ENCODE measurements at places on chromosomes 11 and 22.

- DNase-seq: no peak
Measured at GRCh38 chr11:1499261-1499890, 12.8 kb upstream of the MOB2 start.

GRCh38 chr11:77340501-77340900 lies 39.0 kb upstream of the GDPD4 start:
- no peak for DNase-seq

- DNase-seq: no peak
Measured at GRCh38 chr22:23673826-23674690, 16.8 kb upstream of the RGL4 start.

DNA sequence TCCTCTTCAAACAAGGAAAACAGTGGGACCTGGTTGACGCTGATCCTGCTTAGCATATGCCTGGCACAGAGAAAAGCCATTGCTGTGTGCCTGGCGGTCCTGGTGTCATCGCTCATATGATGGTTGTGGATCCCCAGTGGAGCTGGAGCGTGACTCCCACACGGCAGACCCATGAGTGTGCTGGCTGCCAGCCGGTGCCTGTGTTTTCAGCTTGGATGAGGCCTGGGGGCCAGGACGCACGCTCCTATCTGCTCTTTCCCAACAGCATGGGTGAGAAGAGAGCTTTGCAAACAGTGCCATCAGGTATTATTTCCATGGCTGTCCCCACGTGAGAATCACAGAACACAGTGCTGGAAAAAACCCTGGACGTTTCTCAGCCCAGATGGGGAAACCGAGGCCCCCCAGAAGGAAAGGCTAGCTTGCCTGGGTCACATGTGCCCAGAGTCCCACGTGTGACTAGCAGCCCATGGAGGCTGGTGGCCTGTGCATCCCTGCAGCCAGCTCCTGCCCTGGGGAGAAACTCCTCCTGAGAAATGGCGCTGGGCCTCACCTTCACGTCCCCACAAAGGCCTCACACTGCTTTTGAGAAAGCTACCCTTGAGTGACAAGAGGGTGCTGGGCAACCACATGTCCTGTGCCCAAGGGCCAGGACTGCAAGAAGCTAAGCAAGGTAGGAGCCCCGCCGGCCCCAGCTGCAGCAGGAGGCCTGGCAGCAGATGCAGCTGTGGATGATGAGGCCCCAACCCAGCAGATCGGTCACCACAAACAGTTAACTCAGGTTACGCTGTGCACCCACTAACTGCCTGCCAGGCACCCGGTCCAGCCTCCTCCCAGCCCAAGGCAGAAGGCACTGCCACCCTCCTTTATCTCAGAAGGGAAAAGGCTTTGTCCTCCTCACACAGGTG lies 4.2 kb downstream of the CDKN1C start:
- DNase-seq: no peak

DNA sequence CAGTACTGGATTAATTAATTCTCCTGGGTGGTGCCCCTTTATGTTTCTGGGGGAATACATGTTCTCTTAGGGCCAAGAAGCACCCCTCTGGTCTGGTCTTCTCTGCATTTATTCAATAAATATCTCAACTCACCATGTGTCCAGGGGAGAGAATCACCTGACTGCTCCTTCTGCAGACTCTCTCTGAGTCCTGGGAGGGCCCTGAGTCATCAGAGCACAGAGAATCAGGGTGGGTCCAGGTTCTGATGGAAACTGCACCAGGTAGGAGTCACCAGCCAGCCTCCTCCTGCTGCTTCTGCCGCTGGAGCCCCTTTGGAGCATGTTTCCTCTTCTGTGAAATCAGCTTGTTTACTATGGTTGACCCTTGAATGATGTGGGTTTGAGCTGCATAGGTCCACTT lies 107.7 kb upstream of the PLET1 start:
- DNase-seq: no peak

DNA sequence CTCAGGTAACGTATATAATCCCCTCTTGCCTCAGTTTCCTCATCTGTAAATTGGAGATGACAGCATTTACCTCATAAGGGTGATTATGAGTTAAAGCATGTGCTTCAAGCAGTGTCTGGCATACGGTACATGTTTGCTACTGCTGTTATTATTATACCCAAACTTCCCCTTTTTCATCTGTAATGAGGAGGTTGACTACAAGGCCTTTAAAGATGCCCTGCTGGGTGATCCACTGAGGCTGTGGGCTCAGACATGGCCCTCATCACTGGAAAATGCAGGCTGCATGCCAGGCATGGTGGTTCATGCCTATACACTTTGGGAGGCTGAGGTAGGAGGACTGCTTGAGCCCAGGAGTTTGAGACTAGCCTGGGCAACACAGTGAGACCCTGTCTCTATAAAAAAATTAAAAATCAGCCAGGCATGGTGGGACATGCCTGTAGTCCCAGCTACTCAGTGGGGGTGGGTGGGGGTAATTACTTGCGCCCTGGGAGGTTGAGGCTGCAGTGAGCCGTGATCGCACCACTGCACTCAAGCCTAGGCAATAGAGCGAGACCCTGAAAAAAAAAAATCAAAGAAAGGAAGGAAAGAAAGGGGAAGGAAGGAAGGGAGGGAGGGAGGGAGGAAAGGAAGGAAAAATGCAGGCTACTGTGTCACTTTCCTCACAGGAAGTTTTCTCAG lies 4.3 kb downstream of the PIK3IP1 start:
- peak; percentile 32 for DNase-seq

- DNase-seq: no peak
Measured at GRCh38 chr11:102685338-102685737, 20.2 kb downstream of the MMP27 start.

- DNase-seq: no peak
Measured at GRCh38 chr11:69354545-69354897, 60.6 kb downstream of the MYEOV start.

GRCh38 chr11:69238573-69239351 lies 55.2 kb upstream of the MYEOV start:
- no peak for DNase-seq

DNA sequence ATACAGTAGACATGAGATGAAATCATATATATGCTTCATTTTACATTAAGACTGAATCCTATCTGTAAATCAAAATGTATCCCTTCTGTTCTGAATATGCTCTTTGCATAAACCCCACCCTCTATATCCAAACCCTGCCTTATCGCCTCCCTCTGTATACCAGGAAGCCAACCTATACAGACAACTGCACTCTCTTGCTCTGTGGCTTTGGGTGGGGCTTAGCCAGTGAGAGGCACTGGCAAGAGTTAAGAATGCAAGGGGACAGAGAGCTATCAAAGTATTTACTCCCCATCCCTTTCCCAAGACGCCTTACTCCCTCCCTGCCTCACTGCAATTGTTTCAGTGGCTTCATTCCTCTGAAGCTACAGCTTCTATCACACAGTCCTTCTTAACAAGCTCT lies 309.8 kb downstream of the TTC28 start:
- DNase-seq: peak; percentile 92

DNA sequence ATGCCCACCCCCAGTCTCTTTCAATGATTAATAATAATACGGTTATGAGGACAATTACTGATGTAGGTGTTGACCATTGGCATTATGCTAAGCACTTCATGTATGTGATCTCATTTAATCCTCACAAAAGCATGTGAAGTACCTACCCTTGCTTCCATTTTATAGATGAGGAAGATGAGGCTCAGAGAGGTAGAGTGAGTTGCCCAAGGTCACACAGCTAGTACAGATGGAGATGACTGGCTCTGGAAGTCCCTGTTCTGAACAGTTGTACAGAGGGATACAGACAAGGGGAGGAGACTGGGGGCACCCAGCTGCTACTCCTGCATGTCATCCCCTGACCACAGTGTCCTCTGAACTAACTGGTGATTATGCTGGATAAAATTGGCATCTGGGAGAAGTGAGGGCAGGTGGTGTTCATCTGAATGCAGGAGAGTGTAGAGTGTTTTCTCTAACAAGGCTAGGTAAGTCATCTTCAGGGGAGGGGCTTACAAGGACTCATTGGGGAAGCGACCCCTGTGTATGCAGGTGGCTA lies 43.2 kb downstream of the KIAA1671 start:
- no peak for DNase-seq

DNA sequence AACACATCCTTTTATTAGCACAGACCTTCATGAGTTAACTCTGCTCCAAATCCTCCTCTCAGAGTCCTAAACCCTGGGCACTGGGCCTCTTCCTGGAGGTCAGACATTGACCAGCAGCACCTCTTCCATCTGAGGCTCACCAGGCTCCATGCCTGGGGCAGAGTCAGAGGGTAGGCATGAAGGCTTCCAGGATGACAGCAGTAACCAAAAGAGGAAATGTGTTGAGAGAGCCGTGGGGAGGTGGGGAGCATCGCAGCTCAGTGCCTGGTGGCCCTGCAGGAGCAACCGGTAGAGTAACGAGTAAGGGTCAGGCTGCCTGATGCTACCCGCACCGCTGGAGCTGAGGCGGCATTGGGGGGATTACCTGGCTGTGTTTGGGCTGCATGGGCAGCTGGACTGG lies 9.4 kb upstream of the NAV2 start:
- no peak for DNase-seq

DNA sequence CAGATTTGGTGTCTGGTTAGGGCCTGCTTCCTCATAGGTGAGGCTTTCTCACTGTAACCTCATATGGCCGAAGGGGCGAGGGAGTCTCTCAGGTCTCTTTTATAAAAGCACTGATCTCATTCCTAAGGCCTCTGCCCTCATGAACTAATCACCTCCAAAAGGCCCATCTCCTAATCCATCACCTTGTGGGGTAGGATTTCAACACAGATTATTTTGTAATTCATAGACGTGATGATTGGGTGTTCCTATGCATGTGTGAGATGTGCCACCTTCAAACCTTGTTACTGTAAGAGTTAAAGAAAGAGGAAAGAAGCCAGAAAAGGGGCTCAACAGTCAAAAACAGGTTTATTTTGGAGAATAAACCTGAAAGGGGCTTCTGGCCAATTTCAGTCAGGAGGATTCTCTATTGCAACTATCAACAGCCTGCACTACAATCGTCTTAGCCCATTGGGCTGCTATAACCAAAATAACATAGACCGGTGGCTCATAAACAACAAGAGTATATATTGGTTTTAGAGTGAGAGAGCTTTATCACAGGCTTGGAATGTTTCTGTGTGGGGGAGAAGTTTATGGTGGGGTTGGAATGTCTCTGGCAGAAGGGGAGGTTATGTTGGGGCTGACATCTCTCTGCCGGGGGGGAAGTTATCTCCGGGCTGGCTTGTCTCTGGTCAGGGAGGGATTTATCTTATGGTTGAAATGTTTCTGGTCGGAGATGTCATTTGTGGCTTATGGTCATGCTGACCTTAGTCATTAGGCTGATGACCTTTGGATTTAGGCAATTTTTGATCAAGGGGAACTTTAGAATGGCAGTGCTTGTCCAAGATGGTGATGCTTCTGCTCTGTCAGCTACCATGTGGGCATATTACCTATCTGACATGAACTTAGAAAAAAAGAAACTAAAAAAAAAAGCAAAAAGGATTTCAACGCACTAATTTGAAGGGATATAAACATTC lies 35.1 kb downstream of the CSF2RB start:
- no peak for DNase-seq

- DNase-seq: no peak
Measured at GRCh38 chr22:46240073-46240472, 10.0 kb downstream of the CDPF1 start.

DNA sequence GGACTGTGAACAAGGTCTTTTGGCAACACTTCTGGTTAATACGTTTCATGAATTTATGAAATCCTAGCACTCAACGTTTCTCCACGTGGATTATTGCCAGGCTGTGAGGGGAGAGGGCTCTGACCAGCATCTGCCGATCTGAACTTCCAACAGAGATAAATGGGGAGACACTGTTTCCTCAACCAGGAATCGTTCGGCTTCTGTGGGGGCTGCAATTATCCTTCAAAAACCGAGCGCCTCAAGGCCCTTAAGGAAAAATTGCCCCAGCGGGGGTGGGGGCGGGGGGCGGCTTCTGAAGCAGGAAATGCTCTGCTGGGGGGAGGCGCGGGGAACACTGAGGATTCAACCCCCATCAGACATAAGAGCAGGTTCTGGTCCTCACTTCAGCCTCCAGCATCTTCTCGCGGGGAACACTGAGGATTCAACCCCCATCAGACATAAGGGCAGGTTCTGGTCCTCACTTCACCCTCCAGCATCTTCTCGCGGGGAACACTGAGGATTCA lies 155.6 kb downstream of the BRD1 start:
- no peak for DNase-seq

- no peak for DNase-seq
Measured at GRCh38 chr11:1959786-1960185, 12.7 kb downstream of the MRPL23 start.
